Esophagus muscularis mucosa (tissue), 4 donors: ENCODE measurements at places on chromosomes 6 and 20.

- H3K27me3 ChIP-seq, result no peaks in the 10 kb centered on the region
- H3K27ac ChIP-seq, result no peak overlapping the region
- peaks cover 60% of the 10 kb centered on the region for H3K36me3 ChIP-seq
- peaks cover 50% of the 10 kb centered on the region for H3K4me1 ChIP-seq
- DNase-seq, result no peak
Measured at GRCh38 chr20:17955302-17955701, 13.3 kb downstream of the SNX5 start.

GRCh38 chr6:62265906-62266525 lies 20.0 kb downstream of the KHDRBS2 start:
- no peaks in the 10 kb centered on the region for H3K4me1 ChIP-seq
- H3K27ac ChIP-seq, result no peak overlapping the region
- DNase-seq, result no peak
- H3K36me3 ChIP-seq, result no peaks in the 10 kb centered on the region
- H3K4me3 ChIP-seq, result no peak overlapping the region
- no peaks in the 10 kb centered on the region for H3K27me3 ChIP-seq

DNA sequence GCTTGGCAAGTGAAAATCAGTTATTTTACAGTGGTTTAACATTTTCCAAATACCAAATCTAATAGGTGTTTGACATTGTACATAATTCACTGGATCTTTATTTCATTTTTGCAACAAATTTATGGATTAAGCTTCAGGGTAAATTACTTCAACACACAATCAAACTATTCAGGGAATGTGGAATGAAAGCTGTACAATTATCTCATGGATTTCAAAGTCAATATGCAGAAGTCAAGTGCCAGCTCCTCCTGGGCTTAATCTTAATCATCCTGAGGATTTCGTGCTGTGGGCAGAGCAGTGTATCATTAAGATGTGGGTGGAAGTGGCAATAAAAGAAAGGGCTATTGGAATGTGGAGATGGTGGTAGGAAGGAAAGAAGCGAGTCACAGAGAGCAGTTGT lies 548.8 kb downstream of the COL12A1 start:
- H3K4me1 ChIP-seq, result no peaks in the 10 kb centered on the region
- H3K27ac ChIP-seq, result no peak overlapping the region
- H3K27me3 ChIP-seq, result no peaks in the 10 kb centered on the region

DNA sequence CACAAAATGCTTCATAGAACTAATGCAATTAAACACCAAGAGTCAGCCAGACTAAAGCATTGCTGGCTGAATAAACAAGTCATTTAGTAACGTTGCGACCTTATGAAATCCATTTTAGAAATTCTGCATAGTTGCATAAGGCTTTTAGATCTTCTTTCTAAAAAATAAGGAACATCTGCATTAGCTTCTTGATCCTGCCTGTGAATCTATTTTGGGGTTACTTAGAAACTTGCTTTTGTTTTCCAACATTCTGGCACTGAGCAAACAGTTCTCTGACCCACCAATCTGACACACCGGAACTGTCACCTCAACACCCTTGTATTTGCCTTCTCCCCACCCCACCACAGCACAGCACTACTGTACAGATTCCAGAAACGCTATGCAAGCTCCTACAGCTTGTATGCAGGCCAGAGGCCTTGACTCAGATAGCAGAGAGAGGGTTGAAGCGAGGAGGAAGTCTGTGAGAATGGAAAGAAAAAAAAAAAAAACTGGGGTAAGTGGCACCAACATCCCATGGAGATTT lies 55.0 kb downstream of the KIF13A start:
- H3K36me3 ChIP-seq, result no peaks in the 10 kb centered on the region
- H3K4me1 ChIP-seq, result peaks cover 79% of the 10 kb centered on the region
- peak overlapping the region; percentile 54 for H3K27ac ChIP-seq
- no peaks in the 10 kb centered on the region for H3K27me3 ChIP-seq

GRCh38 chr6:100458841-100459591 lies 5.7 kb downstream of the SIM1 start:
- no peak overlapping the region for H3K27ac ChIP-seq
- peak; percentile 2 for DNase-seq
- no peak overlapping the region for H3K4me3 ChIP-seq
- no peaks in the 10 kb centered on the region for H3K36me3 ChIP-seq

- no peaks in the 10 kb centered on the region for H3K36me3 ChIP-seq
- H3K27me3 ChIP-seq, result no peaks in the 10 kb centered on the region
- no peaks in the 10 kb centered on the region for H3K4me1 ChIP-seq
- no peak for DNase-seq
Measured at GRCh38 chr6:18579166-18579565, 192.0 kb downstream of the RNF144B start.
